ENCODE measurements at places on chromosomes 6 and 20.

DNA sequence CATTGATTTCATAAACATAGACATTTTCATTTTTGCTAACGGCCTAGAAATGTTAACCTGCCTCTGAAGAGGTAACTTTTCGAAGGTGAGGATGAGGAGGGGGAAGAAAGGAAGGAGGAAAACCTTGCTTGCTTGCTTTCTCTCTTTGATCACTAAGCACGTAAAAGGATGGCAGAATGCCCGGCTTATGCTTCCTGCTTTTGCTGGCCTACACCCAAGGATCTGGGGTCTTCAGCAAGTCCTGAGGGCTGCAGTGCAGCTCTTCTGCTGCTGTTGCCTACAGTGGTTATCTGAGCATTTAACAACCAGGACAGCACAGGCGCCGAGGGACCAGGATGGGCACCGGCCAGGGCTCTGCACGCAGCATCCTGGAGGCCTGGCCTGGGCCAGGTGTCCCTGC is 150.8 kb upstream of the TAB2 start:
- no peak for DNase-seq

GRCh38 chr20:49505518-49505917 is 23.1 kb upstream of the KCNB1 start:
- peak; percentile 25 for DNase-seq

GRCh38 chr6:170366248-170366960 is 59.8 kb downstream of the FAM120B start:
- DNase-seq = no peak

- DNase-seq = no peak
Observed at GRCh38 chr6:140581601-140582000, 1207.2 kb upstream of the CITED2 start.

DNA sequence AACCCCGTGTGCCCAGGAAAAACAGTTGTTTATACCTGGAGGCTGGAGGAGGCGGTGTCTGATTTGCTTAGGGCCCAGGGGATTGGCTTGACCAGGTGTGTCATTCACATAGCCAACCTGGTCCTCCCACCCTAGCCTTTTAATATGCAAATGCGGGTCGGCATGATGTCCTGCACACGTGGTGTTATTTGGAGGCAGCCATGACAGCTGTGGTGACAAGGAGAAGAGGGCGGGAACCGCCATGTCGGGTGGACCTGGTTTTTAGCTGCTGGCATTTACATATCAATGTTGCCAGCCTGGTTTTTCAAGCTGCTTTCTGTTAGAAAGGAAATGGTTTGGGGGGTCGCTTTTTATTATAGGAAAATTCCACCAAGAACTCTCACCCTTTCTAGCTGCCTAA is 291.4 kb upstream of the QKI start:
- no peak for DNase-seq

- DNase-seq = no peak
Observed at GRCh38 chr6:21341910-21342309, 251.6 kb upstream of the SOX4 start.

DNA sequence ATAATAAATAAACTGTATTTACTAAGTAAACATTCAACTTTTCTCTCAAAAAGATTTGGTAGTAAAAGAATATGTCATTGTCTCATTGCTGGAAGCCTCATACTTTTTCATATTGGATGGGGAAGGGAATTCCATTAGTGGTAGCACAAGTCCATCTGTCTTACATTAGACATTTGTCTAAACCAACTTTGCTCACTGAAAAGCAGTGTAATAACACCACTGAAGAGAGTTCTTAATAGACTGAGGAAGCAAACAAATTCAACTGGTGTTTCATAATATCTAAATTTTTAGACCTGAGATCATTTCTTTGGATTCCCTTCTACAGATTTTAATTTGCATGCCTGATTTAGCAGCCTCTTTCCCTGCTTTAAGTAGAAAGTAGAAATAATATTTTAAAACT is 62.7 kb downstream of the PLCB1 start:
- DNase-seq = no peak

GRCh38 chr20:34079818-34080217 is 32.2 kb downstream of the EIF2S2 start:
- DNase-seq = no peak

GRCh38 chr20:24781418-24781980 is 167.6 kb upstream of the CST7 start:
- no peak for DNase-seq

- no peak for DNase-seq
Observed at GRCh38 chr6:147207351-147207750, 3.1 kb downstream of the STXBP5 start.

DNA sequence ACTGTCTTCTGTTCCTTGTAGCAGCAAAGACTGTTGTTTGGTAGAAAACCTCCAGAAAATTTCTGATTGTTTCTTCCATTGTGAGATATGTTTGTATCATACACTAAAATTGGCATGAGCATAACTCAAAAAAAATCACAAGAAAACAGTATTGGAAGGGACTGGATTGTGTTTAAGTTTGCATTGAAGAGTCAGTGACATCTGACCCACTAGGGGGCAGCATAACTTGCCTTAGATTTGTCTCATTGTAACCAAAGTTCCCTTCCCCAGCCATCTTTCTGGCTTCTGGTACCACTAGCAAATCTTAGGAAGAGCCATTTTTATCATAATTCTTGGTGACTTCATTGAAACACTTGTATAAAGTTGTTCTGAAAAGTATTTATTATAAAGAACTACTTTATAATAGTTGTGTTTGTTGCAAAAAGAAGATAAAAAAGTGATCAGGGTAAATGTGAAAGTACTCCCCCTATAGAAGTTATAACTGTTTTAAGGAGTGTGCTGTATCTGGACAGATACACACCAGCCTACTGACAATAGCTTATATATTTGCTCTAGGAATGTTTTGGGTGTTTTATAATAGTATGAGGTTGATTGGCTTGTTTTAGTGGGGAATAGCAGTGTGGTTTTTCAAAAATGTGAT is 7.7 kb downstream of the CSTF1 start:
- peak; percentile 47 for DNase-seq

DNA sequence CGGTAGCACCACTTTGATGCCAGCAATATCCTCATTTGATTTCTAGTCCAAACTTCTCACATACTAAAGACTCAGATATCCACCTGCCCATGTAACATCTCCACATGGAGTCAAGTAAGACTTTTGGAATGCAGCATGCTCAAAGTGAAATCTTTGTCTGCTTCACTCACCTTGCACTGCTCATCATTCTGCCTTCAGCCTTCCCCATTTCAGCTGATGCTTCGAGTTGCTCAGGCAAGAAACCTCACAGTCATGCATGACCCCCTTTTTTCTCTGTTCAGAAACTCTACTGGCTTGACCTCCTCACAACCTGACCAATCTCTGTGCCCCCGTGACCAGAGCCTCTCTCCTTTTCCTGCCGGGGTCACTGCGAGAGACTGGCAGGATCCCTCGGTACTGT is 41.0 kb upstream of the KIF25 start:
- no peak for DNase-seq

DNA sequence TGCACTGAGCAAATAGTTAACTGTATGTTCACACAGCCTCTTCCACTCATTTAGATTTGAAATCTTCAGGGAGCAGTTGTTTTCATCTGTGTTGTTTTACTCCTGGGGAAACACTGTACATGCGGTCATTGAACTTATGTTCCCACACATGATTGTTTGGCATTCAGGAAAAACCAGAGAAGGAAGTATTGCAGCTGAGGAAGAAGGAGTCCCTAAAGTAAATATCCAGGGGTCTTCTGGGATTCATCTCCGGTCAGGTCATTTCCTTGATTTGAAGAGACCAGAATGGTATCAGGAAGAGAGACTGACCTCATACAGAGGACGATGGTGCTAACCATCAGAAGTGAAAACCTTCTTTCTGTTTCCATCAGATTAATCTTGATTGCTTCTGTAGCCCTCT is 52.5 kb downstream of the DCBLD1 start:
- no peak for DNase-seq

DNA sequence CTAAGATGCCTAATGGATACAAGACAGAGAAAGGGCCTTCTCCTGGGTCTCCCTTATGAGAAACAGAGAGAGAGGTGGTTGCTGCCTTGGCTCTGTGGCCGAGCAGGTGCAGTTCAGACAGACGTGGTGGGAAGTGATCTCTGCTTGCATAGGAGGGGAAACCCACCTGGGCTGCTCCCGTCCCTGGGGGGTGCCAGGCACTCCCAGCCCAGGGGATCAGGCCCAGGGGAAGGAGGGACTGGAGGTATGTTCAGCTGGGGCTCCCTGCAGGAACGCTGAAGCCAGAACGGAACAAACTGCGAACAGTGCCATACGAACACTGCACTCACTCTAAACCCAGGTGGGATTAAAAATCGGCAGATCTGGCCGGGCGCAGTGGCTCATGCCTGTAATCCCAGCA is 35.7 kb upstream of the OVOL2 start:
- DNase-seq = no peak

- no peak for DNase-seq
Observed at GRCh38 chr6:31558631-31559500, 11.5 kb downstream of the NFKBIL1 start.

DNA sequence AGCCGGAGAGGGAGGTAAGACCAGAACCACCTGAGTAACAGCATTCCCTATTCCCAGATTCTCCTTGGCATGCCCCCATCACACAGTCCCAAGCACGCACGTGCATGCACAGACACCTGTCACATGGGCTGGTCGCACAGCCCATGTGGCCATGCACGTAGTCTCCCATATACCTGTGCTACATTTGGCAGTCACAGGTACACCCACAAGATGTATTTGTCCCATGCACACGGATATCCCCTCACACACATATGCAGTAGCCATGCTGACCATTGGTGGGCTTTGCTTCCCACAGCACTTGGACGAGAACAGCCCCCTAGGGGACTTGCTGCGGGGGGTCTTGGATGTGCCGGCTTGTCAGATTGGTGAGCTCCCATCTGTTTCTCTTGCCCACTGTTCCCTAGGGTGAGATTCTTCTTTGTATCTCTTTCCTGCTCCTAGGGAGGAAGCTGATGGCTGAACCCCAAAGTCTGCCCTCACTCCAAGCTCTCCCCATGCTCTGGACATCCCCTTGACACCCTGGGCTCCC is 31.9 kb downstream of the PLCG1 start:
- no peak for DNase-seq

DNA sequence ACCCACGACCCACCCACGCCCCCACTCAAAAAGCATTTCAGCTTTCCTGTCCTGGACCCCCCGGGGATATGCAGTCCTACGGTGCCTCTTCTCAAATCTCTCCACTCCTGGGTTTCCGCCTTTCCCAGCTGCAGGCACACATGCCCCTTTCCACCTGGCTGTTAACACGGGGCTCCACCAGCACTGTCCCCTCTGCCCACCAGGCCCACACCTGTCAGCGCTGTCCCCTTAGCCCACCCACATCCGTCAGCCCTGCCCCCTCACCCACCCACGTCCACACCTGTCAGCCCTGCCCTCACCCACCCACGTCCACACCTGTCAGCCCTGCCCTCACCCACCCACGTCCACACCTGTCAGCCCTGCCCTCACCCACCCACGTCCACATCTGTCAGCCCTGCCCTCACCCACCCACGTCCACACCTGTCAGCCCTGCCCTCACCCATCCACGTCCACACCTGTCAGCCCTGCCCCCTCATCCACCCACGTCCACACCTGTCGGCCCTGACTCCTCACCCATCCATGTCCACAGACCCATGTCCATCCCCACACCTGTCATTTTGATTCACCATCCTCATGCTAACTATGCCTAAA is 11.6 kb downstream of the RNASET2 start:
- DNase-seq = no peak

DNA sequence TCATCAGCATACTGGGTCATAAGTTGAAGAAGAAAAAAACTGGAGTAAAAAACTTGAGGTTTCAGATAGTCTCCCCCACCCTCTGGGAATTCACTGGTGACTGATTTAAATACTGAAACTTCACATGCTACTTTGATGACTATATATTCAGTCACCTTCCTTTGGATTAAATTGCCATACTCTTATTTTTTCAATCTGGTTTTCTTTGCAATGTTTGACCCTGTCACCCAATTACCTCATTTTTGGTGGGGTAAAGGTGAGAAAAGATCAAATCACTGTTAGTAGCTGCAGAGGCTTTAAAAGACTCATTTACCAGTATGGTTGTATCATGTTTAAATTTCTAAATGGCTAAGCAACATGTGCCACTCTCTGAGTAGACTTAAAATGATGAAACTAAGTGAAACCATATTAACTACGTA is 862.7 kb upstream of the FLRT3 start:
- DNase-seq = no peak

DNA sequence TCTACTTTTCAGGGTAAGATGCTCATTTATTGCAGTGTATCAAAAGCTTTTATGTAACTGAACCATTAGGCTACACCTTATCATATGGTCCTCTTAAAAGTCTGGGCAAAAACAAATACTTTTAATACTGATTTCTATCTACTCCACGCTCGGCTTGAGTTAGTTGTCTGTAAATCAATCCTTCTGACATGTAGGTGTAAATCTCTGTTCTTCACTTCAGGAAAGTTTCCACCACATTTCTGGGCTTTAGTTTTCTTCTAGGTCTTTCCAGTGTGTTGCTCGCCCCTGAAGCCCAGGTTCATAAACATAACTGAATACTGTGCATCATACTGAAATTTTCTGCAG is 89.2 kb upstream of the RNF217 start:
- no peak for DNase-seq

All from body of pancreas (tissue), 4 donors.